ENCODE measurements at places on chromosomes 3 and 15. TPM values are rescaled to one million over a fixed set of nuclear protein-coding genes. Genes with fewer than 3 reads are reported as not detected.

The GABRR3 gene
- polyA plus RNA-seq: not detected

The ZNF501 gene
- polyA plus RNA-seq: 2.3 TPM

The SPTBN5 gene
- not detected for polyA plus RNA-seq

The SORD gene
- polyA plus RNA-seq: 5.0 TPM

The STXBP5L gene
- polyA plus RNA-seq: not detected

The CD80 gene
- not detected for polyA plus RNA-seq

The FRMD4B gene
- 0.36 TPM for polyA plus RNA-seq

The BFSP2 gene
- not detected for polyA plus RNA-seq

The GP5 gene
- 9.5 TPM for polyA plus RNA-seq

The GPR156 gene
- polyA plus RNA-seq: not detected

The PLOD2 gene
- polyA plus RNA-seq: not detected

The SCAMP5 gene
- polyA plus RNA-seq: not detected

The GPR27 gene
- 0.87 TPM for polyA plus RNA-seq

The MKRN2OS gene
- polyA plus RNA-seq: not detected

The METTL6 gene
- 18.3 TPM for polyA plus RNA-seq

The RTP3 gene
- polyA plus RNA-seq: not detected

The SYNPR gene
- polyA plus RNA-seq: not detected

The TNFSF10 gene
- polyA plus RNA-seq: 11.8 TPM

The GOLGA8T gene
- polyA plus RNA-seq: not detected

The IQCH gene
- 0.28 TPM for polyA plus RNA-seq

The TRH gene
- not detected for polyA plus RNA-seq

The TLR9 gene
- not detected for polyA plus RNA-seq

The PLCB2 gene
- polyA plus RNA-seq: 23.0 TPM

The TNK2 gene
- polyA plus RNA-seq: 2.5 TPM

The ALDH1L1 gene
- not detected for polyA plus RNA-seq

The APBA2 gene
- polyA plus RNA-seq: 95.1 TPM

The ALPK3 gene
- not detected for polyA plus RNA-seq

The MYZAP gene
- 0.20 TPM for polyA plus RNA-seq

The ISLR gene
- not detected for polyA plus RNA-seq

The RYK gene
- polyA plus RNA-seq: 9.6 TPM

The TBC1D2B gene
- 14.0 TPM for polyA plus RNA-seq

The PARP14 gene
- 9.5 TPM for polyA plus RNA-seq

The ISLR2 gene
- polyA plus RNA-seq: not detected

The TTLL13 gene
- polyA plus RNA-seq: not detected

The ARID3B gene
- polyA plus RNA-seq: 13.2 TPM

The ALS2CL gene
- polyA plus RNA-seq: 1.2 TPM

The CLDN1 gene
- polyA plus RNA-seq: not detected

The UBE2E2 gene
- polyA plus RNA-seq: 12.7 TPM

The CCR9 gene
- polyA plus RNA-seq: 0.33 TPM

The SLC6A1 gene
- polyA plus RNA-seq: not detected

The ABTB1 gene
- polyA plus RNA-seq: 60.9 TPM

The MAP6D1 gene
- polyA plus RNA-seq: 2.9 TPM

The IL16 gene
- 428 TPM for polyA plus RNA-seq

The DCLK3 gene
- polyA plus RNA-seq: not detected

The PSMA4 gene
- 190 TPM for polyA plus RNA-seq

The LXN gene
- polyA plus RNA-seq: 8.7 TPM

The DAPK2 gene
- polyA plus RNA-seq: 1.1 TPM

The DPPA2 gene
- polyA plus RNA-seq: not detected

The TMEM207 gene
- not detected for polyA plus RNA-seq

The RPP14 gene
- 7.5 TPM for polyA plus RNA-seq

The LRRC2 gene
- polyA plus RNA-seq: not detected

The FEZF2 gene
- polyA plus RNA-seq: not detected

The GATM gene
- polyA plus RNA-seq: not detected

The LRRC15 gene
- polyA plus RNA-seq: not detected

The SGO1 gene
- 0.49 TPM for polyA plus RNA-seq

The POLR2M gene
- polyA plus RNA-seq: 46.0 TPM

The CASR gene
- not detected for polyA plus RNA-seq

The HCLS1 gene
- polyA plus RNA-seq: 402 TPM

The PLSCR2 gene
- polyA plus RNA-seq: not detected

The PLSCR4 gene
- not detected for polyA plus RNA-seq

Measured in naive thymus-derived CD8-positive, alpha-beta T cell (primary cell).